ENCODE measurements at places on chromosomes 5 and 9.

DNA sequence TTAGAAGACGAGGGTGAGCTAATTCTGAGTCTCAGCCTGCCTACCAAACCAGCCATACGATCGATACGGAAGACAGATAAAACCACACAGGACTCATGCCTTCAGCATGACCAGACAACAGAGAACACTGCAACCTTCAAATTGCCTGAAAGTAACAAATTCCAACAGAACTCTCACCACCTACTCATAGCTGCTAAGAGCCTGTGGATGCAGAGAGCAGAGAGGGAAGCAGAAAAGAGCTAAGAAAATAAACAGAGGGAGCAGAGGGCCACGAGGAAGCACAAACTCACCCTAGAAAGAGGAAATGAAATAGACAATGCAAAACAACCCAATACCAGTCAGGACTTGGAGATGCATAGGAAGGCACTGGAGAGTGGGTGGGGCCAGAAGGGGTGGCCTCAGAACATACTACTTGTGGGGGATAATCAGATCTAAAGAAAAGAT lies 86.7 kb upstream of the TAS2R1 start:
- DNase-seq: no peak

DNA sequence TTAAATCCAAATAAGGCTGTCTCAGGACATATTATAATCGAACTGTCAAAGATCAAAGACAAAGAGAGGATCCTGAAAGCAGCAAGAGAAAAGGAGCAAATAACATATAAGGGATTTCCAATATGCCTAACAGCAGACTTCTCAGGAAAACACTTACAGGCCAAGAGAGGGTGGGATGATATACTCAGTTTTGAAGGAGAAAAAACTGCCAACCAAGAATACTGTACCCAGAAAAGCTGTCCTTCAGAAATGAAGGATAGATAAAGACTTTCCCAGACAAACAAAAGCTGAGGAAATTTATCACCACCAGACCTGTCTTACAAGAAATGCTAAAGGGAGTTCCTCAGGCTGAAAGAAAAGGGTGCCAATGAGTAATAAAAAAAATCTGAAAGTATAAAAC lies 16.0 kb downstream of the EGFLAM start:
- no peak for DNase-seq

DNA sequence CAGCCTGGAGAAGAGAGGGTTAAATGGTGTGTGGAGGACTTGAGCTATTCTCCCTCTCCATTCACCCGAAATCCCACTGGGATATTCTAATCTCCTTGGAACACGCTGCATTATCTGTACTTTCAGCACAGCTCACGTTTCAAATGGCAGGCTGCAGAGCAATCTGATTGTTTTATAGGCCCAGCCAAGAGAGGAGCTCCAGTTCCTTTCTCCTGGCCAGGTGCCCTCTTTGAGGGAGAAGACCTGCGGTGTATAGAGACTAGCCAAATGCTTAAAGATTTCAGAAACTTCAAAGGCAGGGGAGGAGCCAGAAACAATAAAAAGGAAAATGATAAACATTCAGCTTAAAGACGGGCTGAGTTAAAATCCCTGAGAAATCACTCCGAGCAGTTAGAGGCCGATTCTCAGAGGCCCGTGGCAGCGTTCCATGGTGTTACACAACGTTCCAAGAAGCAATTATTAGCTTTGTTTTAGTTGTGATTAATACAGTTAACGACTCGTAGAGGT lies 564.0 kb upstream of the KLF4 start:
- no peak for DNase-seq

- DNase-seq: no peak
These were observed 68.2 kb upstream of the CHD1 start for GRCh38 chr5:98997000-98997399.

DNA sequence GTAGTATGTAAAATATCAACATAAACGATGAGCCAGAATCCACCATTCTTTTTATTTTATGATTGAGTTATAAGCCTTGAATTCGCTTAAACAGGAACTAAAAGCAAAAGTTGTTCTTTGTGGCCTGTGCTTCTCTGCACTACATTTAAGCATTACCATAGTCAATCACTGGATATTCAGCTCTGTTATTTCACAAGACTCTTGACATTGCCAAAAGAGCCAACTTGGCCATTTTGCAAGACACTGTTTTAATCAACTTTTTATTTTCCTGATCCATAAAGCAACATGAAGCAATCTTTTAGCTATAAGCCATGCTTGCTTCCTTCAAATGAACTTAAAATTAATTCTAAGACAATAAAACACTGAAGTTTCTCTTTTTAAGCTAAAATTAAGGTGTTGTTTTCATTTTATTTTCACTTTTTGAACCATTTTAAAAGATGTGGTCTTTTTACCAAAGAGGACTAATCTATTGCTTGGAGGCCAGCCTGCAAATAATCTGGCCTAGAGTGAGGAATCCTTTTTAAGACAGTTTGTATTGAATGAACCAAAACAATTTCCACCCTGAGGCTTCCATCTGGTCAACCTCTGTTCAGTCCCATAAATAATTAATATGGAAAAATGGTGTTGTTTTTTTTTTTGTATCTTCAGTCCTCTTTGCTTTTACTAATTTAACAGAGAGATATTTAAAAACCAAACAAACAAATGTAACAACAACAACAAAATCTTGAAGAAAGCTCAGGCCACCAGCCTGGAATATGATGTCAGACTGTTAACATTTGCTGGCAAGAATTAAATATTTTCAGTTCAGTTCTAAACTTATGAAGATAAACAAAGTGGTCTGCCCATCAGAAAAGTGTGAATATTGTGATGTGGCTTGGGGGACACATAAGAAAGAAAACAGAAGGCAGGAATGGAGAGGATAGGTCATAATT lies 274.4 kb downstream of the MARCHF11 start:
- no peak for DNase-seq

GRCh38 chr5:2291146-2291840 lies 408.6 kb upstream of the IRX4 start:
- DNase-seq: no peak

Measured in bone marrow (tissue), 2 donors.